ENCODE measurements at places on chromosomes 11 and 22. TPM values are rescaled to one million over a fixed set of nuclear protein-coding genes. Genes with fewer than 3 reads are reported as not detected.

DNA sequence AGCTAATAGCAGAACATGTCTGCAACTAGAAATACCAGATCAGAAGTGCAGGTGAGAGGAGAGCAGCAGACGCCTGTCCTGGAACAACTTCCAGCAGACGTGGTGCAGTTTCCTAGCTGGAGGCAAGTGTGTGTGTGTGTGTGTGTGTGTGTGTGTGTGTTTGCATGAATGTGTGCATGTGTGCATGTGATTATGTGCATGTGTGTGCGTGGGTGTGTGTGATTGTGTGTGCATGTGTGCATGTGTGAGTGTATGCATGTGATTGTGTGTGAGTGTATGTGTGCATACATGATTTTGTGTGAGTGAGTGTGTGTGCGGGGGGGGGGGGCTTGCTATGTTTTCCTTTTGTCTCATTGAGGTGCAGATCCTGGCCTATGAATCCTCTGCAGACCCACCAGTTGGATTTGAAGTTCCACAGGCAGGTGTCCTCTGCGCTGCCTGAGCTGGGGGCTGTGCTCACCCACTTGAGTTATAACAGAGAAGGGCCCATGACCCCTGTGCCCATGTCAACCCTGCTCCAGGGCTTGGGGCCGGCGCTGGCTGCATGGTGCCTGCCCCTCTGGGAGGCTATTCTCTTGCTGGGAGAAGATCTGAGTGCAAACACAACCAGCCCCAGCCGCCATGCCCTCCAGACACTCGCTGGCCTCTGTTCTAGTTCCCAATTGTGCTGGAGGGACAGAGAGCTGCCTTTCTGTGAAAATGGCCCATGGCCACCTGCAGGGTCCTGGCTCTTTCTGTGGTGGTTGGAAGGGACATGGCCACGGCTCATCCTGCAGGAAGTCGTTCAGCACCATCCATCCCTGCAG lies 821.3 kb downstream of the BRD1 start:
- peak; percentile 2 for DNase-seq

DNA sequence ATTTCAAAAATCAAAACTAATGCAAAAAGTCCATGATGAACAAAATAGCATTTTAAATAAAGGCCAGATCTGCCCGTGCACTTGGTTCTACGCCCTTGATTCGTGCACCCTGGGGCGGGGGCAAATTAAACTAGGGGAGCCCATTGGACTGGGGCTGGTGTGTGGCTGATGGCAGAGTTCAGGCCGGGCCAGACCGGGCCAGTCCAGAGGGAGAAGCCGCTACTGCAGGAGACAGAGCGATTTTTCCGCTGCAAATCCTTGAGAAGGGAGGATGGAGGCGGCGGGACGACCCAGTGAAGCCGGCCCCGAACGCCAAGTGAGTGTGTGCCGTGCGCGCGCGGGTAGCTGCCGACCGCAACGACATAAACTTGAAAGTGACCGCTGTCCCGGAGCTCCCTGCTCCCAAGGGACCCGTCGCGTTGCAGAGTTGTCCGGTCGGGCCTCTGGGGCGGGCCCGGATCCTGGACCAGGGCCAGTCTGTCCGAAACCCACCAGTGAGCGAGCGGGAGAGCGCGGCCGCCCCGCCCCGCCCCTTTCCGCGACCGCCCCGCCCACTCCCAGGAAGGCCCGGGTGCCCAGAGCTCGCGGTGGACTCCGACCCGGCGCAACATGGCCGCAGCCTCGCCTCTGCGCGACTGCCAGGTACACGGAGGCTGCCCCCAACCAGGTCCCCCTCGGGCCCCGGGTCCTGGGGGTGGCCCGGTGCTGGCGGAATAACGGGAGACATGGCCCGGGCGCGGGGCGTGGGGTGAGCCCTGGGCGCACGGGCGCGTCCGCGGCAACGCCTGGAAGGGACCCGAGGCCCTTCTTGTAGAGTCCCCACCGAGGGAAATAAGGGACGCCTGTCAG lies at the start of gene TTC38:
Gene TTC38, plus strand, starts transcription at position 578 of the 849 bp plus-strand sequence. Its CDS starts 32 bp downstream, at position 610.
- peak; percentile 91 for DNase-seq

DNA sequence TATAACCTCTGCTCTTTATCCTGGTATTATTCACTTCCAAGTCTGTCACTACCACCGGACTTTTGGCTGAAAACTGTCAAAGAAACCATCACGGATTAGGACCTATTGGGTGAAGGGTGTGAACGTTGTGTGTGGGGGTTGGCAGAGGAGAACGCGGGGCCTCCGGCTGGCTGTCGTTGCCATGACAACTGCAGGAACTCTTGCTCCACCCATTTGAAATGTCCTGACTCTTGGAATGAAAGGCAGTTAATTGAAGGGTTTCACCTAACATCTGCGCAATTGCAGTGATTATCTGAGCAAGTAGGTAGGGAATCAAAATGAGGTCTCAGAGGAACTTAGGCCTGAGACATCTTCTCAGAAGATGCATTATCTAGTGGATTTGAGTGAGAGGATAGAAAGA lies 60.9 kb upstream of the CLMP start:
- peak; percentile 34 for DNase-seq

The OR2AG1 gene
- not detected for polyA plus RNA-seq

The LRRC56 gene
- polyA plus RNA-seq, result 1.2 TPM

The BRD1 gene
- 25.0 TPM for polyA plus RNA-seq

All from hepatocyte (in vitro differentiated cells).